ENCODE measurements at places on chromosomes 5 and 9. TPM values are rescaled to one million over a fixed set of nuclear protein-coding genes. Genes with fewer than 3 reads are reported as not detected.

The SHB gene
- total RNA-seq, result 18.2 TPM

The CDH9 gene
- not detected for total RNA-seq

The KCNV2 gene
- total RNA-seq, result not detected

The PCDHGA4 gene
- total RNA-seq, result 16.0 TPM

The MEIKIN gene
- not detected for total RNA-seq

The HARS2 gene
- 33.9 TPM for total RNA-seq

DNA sequence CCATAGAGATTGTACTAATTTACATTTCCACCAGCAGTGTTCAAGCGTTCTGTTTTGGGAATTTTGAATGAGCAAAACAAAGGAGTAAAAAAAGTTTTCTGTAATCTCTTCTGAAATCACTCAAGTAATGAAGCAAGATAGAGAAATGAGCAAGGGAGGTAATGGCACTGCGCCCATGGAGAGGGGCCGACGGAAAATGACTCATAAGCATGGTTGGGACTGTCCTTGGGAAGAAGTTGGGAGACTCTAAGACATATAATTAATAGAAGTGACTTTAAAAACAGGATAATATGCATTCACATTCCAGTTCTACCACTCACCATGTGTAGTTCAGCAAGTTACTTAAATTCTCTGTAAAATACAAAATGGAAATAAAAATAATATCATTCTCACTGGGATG is 62.5 kb upstream of the C5orf46 start:
- DNase-seq, result no peak

- DNase-seq, result no peak
Observed at GRCh38 chr5:118531276-118531675, 457.1 kb downstream of the DTWD2 start.

DNA sequence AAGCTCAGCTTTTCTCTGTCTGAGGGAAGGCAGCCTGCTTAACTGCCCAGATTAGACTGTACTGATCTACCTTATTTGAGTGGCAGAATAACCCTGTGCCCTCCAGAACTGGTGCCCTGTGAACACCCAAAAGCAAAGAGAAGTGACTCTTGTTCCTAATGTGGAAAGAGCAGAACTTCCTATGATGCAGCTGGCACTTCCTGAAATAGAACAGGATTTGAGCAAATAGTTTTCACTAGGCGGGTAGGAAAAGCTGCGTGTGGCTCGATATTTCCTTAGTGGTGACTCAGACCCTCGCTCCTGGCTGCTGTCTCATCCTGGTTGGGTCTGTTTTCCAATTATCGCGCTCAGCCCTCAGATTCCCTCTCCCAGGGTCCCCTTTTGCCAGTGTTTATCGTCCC is 89.9 kb downstream of the SH3TC2 start:
- no peak for DNase-seq

DNA sequence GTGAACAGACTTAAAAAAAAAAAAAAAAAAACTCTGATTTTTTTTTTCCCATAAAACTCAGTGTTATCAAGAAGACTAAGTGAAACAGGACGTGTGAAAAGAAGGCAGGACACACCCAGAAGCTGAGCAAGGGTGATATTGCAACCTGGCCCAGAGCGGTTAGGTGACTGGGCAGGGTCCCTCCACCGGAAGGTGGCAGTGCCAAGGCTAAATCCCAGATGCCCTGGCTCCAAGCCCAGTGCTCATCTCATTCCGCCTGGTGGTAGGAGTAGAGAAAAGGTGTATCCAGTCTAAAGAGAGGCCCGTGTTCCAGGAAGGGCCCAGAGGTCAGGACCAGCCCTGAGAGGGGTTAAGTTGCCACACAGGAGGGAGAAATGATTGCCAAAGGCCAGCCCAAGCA is 51.5 kb upstream of the SAP30L start:
- no peak for DNase-seq

DNA sequence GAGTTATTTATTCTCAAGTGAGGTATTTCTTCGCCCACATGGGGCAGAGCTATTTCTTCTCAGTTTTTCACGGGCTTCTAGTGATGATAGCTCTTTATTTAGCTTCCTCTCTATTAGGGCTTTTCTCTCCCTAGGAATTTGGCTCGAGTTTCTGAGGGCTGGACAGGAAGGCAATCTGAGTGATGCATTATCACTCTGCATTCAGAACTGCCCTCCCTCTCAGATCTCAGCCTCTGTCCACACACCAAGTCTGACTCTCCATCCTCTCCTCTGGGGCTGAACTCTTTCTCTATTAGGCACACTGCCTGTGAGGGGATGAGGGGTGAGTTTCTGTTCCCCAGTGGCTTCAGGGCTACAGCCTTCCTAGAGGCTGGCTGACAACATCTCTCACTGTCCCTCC is 14.9 kb upstream of the SCAMP1 start:
- DNase-seq, result no peak

- no peak for DNase-seq
Observed at GRCh38 chr5:148957591-148958202, 105.2 kb downstream of the SH3TC2 start.

DNA sequence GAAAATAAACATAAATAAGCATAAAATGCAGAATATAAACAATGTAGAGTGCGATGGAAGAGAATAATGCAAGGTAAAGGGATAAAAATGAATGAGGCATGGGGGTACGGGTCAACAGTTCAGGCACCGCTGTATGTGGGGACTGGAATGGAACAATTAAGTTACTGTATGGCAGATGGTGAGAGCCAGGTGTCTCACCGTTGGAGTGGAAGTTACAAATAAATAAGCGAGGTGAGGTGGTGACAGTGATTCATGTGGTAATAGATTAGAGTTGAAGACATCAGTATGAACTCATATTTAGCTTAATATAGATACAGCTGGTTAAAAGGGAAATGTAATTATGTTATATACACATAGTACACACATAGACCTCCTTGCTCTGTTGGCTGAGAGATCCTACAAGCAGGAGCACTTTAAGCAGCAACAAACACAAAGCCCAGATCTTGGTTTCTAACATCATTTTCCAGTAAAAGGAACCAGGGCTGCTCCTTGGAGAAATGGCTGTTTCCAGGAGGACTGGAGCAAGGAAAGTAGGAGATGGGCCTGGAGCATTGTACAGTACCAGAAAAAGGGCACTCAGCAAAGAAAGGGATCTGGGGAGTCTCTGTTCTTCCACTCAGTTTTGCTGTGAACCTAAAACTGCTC is 2.4 kb upstream of the OMD start:
- no peak for DNase-seq

DNA sequence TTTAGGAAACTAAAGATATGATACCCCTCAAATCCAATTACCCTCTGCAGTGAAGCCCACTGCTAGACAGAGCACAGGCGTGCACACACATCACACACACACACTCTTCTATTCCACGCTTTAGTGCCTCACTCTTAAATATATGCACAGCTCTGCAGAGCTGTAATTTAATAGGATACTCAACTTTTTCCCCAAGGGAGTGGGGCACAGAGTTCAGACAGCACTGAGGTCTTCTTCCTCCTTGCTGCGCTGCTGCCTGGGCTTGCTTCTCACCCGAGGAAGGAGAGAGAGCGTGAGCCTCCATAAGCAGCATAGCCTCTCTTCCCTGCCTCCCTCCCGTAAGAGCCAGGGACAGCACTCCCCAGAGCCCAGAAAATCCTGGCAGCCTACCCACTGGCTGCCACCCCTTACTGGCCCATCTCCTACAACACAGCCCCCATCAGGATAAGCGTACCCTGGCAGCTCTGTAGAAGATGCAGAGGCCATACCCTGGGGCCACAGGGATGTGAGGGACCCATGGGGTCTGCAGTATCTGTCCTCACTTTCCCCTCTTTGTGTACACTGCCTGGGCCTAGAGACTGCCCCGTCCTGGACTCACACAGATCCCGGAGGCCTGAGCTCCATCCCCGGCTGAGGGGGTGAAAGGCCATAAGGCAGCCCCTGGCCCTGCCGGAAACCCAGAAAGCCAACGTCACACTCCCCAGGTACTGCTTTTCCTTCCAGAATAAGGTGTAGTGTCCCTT is 102.1 kb downstream of the C5orf15 start:
- DNase-seq, result no peak

GRCh38 chr5:141420855-141421488 is at the start of gene PCDHGA11:
TSS of gene PCDHGA11 (plus strand) at chr5:141421051. CDS start at chr5:141421228, 177 bp downstream.
- DNase-seq, result no peak

DNA sequence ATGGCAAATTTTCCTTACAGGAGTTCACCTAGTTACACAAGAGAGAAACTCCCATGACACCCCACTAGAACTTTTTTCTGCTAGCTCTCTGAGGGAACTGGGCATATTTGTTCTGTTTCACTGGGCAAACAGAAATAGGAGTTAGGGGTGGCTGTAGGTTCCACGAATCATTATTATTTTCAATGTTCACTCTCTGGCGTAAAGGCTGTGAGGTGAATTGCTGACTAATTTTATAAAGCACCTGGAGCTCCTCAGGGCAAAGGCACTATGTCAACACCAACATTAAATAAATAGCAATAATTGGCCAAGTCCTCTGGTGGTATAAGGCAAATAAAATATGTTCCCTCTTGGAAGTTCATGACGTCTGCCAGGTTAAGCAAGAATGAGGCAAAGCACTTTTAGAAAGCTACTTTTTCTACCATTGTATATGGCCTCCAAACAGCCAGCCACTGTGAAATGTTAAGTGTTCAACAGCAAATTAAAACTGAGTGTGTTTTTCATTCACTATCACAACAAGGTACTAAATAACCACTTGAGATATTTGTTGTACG is 344.6 kb downstream of the PDE4D start:
- DNase-seq, result no peak

DNA sequence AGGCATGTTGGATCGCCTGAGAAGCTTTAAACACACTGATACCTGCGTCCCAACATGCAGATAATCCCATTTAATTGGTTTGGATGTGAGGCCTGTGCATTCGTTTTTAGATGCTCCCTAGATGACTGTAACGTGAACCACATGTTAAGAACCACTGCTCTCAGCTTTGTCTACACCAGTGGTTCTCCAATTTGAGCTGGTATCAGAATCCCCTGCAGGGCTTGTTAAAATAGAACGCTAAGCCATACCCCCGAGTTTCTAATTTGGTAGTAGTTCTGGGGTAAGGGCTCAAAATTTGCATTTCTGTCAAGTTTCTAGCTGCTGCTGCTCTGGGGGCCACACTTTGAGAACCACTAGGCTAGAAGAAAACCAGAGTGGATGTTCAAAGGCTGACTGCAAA is 74.7 kb downstream of the S1PR3 start:
- DNase-seq, result no peak

- no peak for DNase-seq
Observed at GRCh38 chr9:81141961-81142360, 547.4 kb downstream of the TLE1 start.

DNA sequence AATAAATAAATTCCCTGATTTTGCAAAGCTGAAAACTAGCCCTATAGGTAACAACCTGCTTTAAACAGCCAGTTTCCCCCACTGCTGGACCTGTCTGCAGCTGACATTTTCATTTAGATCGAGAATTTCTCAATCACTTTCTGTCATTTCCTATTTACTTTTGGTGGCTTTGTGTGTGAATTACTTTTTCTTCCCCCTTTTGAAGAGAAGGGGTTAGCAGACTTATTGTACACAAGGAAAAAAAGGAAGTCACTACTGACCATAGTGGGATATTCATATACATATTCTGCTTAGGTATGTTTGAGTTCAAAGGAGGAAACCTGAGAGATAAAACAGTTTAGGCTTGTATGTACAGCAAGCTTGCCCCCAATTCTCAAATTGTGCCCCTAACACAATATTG is 27.0 kb upstream of the IFNB1 start:
- DNase-seq, result no peak

DNA sequence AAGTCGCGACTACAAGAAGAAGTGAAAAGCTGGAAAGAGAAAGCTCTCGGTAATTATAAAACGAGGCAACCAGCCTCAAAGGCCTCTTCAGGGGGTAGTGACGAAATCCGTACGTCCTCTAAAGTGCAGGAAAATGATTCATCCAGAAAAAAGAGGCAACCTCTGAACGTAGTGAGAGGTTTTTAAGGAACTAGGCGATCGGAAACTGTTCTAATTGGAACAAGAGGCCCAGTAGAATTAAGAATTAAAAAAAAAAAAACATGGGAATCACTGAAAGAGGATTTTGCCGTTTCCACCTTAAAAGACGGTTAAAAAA is 1.0 kb downstream of the CSNK1A1 start:
- no peak for DNase-seq

DNA sequence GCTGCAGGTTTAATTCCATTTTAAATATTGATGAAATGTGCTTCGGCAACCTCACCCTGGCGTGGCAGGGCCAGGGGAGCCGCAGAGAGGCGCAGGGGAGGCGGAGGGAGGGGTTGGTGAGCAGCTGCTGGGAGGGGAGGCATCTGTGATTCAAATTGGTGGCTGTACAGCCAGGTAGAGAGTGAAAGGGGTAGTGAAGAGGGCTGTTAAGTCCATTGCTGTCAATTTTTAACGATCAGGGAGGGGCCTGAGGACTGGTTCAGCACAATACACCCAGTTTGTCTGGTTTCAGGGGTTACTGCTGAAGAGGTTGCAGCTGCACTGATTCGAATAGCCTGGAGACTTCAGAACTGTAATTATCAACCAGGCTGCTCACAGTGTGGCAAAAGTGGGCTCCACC is 31.3 kb downstream of the LHX6 start:
- no peak for DNase-seq

DNA sequence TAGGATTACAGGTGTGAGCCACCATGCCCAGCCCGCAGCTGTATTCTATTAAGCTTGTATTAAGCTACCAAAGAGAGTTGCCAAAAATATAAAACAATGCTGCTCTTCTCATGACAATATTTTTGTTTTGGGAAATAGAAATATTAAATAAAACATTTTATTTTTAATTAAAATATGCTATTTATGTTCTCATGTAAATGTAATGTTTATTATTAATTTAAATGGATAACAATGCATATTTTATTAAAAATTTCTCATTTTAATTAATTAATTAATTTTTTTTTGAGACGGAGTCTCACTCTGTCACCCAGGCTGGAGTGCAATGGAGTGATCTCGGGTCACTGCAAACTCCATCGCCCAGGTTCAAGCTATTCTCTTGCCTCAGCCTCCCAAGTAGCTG is 117.5 kb downstream of the ANKRD55 start:
- no peak for DNase-seq

GRCh38 chr9:95508242-95508967 is 8.4 kb downstream of the PTCH1 start:
- no peak for DNase-seq

DNA sequence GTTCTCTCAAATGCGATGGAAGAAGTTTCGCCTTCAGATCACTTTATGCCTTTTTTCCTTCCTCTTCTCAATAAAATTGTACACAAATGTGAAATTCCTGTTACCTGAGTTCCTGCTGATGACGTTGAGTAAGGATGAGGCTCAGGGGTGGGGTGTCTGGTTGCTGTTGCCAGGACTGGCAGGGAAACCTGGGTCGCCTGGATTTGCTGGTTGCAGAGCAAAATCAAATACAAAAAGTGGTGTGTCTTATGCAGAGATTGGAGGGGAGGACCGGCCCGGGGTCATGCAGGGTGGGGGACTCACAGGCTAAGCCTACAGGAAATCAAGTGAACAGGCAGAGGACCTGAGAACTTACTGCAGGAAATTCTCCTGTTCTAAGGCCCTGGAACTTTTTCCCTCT is 39.2 kb downstream of the ANXA2R start:
- no peak for DNase-seq

DNA sequence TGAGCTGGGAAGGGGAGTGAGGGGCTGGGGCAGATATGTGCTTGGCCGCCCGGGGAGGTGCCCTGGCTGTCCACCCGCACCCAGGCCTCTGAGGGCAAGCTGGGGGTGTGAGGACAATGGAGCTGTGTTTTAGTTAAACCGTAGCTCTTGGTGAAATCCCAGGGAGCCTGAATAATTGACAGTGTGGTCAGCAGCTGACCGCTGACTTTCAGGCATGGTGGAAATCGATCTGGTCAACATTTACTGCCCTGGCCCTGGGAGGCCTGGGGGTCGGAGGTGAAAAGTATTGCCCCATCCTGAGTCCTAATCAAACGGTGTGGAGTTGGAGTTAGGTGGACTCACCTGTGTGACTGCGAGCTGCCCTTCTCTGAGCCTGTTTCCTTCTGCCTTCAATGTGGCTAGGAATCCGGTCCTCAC is 31.2 kb upstream of the CRB2 start:
- DNase-seq, result no peak

Measured in heart right ventricle (tissue), 16 donors.